ENCODE measurements at places on chromosomes 1 and 21. TPM values are rescaled to one million over a fixed set of nuclear protein-coding genes. Genes with fewer than 3 reads are reported as not detected.
A peak's percentile ranks its signal among the peaks of the same experiment; 100 is the strongest.

The PGLYRP4 gene
- total RNA-seq, result not detected

The ASPM gene
- 0.62 TPM for total RNA-seq

The LINGO4 gene
- 1.6 TPM for total RNA-seq

The MFAP2 gene
- total RNA-seq, result not detected

The RRP1B gene
- total RNA-seq, result 30.6 TPM

The GJB3 gene
- total RNA-seq, result not detected

The CFHR4 gene
- total RNA-seq, result not detected

GRCh38 chr21:31660591-31660990 is 1.1 kb downstream of the SOD1 start:
- peaks cover 44% of the 10 kb centered on the region for H3K4me1 ChIP-seq
- H3K36me3 ChIP-seq, result peaks cover 5% of the 10 kb centered on the region
- H3K4me3 ChIP-seq, result peak overlapping the region; percentile 93

DNA sequence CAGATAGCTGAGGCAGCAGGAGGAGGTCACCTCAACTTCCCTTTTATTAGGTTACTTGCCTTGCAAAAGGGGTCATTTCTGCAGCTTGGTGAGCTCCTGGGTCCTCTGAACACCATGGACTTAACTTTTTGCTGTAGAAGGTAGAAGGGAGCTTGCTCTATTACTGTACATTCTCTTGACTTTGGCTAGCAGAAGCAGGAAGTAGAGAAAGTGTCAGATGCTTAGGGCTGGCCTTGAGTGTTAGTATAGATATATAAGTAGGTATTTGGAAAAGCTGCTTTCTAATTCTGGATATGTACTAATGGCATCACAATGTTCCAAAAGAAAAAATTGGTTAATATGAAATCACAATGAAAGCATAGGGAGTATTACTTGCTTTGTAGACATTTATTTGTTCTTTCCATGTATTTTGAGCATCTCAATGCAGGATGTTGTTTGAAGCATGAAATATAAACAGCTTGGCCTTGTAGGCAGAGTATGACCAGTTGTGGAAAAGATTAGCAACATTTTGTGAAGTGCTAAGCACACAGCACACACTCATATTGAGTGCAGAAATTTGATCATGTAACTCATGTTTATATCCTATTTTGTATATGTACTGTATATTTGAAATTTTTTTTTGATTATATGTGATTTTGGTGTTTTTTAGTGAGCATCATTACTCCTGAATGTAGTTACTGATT is 108.8 kb downstream of the DYRK1A start:
- no peak for DNase-seq
- H3K27me3 ChIP-seq, result no peaks in the 10 kb centered on the region
- H3K4me3 ChIP-seq, result no peak overlapping the region

DNA sequence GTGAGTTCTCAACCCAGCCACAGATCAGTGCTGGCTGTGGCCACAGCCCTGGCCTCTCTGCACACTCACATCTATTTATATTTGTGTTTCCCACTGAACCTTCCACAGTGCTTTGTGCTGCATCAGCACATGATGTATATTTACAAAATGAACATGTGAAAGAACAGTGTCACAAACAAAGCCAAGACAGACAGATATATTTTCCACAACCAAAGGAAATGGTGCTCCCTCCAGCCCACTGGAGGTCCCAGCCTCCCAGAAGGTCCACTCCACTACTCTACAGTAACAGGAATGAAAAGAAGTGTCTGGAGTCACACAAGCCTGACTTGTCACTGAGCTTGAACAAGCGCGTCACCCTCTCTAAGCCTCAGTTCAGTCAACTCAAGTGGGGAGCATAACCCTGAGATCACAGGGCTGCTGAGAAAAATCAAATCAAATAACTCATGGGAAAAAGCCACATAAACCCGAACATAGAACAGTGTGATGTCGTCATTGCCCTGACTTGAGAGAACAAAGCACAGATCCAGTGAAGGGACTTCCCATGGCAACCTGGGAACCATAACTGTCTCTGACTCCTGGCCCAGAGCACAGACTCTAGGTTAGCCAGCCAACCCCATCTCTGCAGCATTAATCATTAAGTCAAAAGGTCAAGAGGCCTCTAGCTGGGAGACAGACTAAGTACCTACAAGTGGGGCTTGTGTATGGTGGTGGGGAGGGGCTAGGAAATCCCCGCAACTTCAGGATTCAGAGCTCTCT is 121.2 kb downstream of the TRABD2B start:
- H3K4me3 ChIP-seq, result no peak overlapping the region
- DNase-seq, result no peak
- no peak overlapping the region for H3K27ac ChIP-seq
- peaks cover 23% of the 10 kb centered on the region for H3K27me3 ChIP-seq

GRCh38 chr1:114334297-114334696 is 176.7 kb downstream of the TRIM33 start:
- peak overlapping the region; percentile 51 for H3K4me3 ChIP-seq
- H3K27ac ChIP-seq, result peak overlapping the region; percentile 6
- peaks cover 6% of the 10 kb centered on the region for H3K27me3 ChIP-seq
- peaks cover 53% of the 10 kb centered on the region for H3K4me1 ChIP-seq
- no peak for DNase-seq

DNA sequence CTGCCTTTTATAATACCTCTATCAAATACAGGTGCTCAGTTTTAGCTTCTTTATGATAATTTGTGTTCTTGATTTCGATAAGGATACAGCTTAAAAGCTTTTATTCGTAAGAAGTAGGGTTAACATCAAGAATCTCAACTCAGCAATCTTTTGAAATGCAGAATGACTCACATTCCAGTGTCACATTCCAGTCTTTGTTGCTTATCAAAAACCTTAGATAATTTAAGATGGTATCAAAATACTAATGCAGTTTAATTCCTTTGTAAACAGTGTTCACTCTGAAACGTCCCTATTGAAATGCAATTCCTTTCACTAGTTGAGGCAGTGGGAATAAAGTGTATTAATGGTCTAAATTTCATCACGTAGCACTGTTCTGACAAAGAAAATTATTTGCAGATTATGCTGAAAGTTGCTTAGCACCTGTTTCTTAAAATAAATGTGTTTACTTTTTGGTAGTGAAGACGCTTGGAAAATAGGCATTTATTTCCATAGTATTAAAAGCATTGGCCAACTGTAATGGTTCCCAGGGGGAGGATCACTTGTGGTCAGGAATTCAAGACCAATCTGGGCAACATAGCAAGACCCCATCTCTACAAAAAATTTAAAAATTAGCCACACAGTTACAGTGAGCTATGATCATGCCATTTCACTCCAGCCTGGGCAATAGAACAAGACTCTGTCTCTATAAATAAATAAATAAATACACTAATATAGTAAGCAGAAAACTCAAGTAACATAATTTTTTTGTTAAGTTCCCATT is 10.1 kb upstream of the CNN3 start:
- peaks cover 27% of the 10 kb centered on the region for H3K27me3 ChIP-seq
- no peak for DNase-seq

DNA sequence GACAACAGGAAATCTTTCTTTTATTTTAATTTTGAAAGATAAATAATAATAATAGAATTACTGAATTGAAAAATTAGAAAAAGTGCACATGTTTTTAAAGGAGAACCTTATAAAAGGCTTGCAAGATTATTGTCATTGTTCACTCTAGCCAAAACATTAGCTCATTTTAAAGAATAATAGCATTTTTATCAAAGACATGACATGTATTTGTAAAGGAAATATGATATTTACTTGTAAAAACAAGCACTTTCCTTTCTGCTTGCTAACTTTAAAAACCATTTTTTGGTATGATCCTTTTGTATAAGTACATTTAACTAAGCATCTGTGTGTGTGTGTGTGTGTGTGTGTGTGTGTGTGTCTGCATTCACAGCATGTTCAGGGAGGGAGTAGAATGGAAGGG is 156.3 kb upstream of the C1orf87 start:
- no peak overlapping the region for H3K4me3 ChIP-seq
- H3K36me3 ChIP-seq, result no peaks in the 10 kb centered on the region
- DNase-seq, result no peak

GRCh38 chr1:214989341-214989740 is 93.2 kb upstream of the KCNK2 start:
- H3K4me3 ChIP-seq, result no peak overlapping the region
- no peaks in the 10 kb centered on the region for H3K27me3 ChIP-seq
- no peak for DNase-seq
- no peak overlapping the region for H3K27ac ChIP-seq
- no peaks in the 10 kb centered on the region for H3K4me1 ChIP-seq

DNA sequence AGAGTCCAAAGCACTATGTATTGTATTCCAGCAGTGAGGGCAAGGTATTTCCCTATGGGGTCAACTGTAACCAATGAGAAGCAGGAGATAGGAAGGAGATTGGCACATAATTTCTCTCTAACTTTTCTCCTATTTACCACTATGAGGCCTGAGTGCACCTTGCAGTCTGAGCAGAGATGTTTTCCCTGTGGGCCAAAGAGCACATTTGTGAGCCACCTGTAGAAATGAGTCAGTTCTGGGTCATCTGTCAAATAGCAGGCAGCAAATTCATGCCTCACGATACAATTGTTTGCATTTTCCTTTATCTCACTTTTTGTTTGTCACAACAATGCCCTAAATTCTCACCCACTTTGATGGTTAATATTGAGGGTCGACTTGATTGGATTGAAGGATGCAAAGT is 547.2 kb upstream of the NCAM2 start:
- H3K4me1 ChIP-seq, result no peaks in the 10 kb centered on the region
- H3K36me3 ChIP-seq, result no peaks in the 10 kb centered on the region
- H3K4me3 ChIP-seq, result no peak overlapping the region
- no peak for DNase-seq
- H3K27me3 ChIP-seq, result no peaks in the 10 kb centered on the region

DNA sequence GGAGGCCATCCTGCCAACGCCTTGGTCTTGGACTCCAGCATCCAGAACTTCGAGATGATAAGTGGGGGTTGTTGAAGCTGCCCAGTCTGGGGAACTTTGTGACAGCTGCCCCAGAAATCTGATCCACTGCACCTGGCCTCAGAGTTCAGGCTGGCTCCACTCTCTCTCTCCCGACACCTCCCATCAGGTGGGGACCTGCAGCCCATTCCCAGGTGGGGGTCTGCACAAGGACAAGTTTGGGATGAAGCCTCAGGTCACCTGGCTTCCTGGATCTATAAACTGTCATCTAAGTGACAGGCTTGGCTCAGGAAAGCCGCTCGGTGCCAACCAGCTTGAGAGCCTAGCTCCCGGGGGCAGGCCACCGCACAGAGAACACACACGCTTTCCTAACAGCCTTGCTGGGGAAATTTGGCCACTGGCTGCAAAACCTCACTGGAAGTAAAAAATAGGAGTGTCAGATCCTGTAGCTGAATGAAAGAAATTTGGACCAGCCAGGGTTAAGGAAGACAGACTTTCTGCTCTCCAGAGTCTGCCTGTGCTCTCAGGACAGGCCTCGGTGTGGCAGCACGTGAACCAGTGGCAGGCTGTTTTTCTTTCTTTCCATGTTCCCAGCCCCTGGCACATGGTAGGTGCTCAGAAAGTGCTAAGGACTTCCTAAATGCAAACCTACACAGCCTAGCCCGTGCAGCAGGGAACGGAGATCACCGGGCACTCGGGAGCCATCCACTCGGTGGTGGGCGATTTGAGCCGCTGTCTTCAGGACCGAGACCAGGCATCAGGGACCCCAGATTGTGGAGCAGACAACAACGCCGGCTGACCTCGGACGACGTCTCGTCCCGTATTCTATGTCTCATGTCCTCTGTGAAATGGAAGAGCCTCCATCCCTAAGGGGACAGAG is 42.6 kb upstream of the LBR start:
- H3K4me3 ChIP-seq, result no peak overlapping the region
- DNase-seq, result no peak
- no peaks in the 10 kb centered on the region for H3K36me3 ChIP-seq
- peaks cover 43% of the 10 kb centered on the region for H3K4me1 ChIP-seq
- H3K27ac ChIP-seq, result peak overlapping the region; percentile 97
